Frontal cortex (tissue), 4 donors: ENCODE measurements at places on chromosomes 4 and X.

DNA sequence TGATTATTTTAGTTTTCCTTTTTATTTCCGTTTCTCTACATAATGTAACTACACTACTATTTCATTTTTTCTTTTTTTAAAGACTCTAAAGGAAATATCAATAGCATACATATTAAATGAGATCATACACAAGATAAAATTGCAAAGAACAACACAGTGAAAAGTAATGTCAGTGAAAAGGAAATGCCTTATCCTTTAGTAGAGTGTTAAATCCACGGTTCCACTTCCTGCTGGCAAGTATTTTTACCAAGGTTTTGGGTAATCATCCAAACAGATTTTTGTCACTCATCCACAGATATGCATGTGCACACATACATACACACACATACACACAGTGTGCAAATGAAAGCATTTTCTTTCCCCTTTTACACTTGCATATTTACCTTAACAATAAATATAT is 548.9 kb downstream of the PPP4R3C start:
- no peak for DNase-seq

DNA sequence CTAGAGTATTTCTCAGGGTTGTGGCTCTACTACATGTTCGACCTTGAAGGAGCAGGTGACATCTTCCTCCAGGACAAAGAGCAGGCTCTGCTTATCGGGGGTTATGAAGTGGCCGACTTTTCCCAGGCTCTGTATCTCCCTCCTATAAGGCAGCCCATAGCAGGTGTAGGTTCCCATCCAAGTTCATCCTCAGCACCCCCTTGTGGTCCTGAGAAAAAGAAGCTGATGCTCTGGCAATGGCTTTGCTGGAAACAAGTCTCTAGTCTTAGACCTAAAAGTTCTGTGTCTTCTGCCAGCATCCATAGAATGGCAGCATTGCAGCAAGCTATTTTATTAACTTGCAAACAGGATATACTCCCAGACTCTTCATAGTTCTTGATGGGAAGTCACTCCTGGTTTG is 836.6 kb upstream of the PRKX start:
- DNase-seq: no peak

GRCh38 chrX:119654112-119654531 is 38.8 kb downstream of the SEPTIN6 start:
- DNase-seq: peak; percentile 48

GRCh38 chr4:139301821-139302611 is at the start of gene NDUFC1:
Gene NDUFC1, minus strand, starts transcription at chr4:139302477. Its CDS starts 6,679 bp downstream, at chr4:139295798.
- peak; percentile 34 for DNase-seq

GRCh38 chr4:12211636-12212035 is 782.9 kb upstream of the HS3ST1 start:
- DNase-seq: no peak
